Central memory CD8-positive, alpha-beta T cell (primary cell): ENCODE measurements at places on chromosomes 2 and 18.

GRCh38 chr18:8242151-8242696, 367.0 kb upstream of the RAB12 start:
- no peak for DNase-seq

DNA sequence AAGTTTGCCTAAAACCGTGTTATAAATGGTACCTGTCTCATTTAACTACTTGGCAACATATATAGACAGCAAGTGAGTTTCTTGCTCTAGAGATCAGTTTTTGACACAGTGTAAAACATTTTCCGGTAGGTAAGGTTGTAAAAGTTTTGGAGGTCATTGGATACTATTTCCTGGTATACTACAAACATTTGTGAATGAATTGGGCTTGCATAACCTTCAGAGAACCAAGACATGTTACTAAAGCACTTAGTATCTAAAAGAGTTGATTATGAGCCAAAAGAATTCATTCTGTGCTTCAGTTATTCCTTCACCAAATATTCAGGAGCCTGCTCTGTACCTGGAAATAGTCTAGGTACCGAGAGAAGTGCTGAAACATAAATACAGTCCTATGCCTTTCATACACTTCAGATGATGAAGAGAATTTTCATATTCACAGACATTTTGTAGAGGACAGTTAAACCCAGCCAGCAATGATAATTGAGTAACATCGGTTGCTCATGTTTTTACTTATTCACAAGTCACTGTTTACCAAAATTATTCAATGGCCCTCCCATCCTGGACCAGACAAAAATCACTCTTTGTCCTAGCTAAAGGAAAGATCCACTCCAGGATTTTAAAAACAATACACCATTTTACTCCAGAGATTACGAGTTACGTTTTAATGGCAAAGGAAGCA, 319.4 kb upstream of the RBMS1 start:
- no peak for DNase-seq

DNA sequence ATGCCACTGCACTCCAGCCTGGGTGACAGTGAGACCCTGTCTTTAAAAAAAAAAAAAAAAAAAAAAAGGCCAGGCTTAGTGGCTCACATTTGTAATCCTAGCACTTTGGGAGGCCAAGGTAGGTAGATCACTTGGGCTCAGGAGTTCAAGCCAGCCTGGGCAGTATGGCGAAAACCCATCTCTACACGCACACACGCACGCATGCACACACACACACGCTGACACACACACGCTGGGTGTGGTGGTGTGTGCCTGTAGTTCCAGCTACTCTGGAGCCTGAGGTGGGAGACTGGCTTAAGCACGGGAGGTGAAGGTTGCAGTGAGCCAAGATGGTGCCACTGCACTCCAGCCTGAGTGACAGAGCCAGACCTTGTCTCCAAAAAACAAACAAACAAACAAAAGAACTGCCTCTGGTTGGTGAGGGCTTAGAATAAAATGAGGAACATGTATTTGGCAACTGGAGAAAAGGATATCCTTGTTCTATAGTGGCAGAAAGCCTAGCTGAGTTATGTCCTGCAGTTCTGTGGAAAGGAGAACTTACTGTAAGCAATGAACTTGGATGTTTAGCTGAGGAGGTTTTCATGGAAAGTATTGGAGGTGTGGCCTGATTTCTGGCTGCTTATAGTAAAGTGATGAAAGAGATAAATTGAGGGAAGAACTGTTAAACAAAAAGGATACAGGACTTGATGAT, 34.0 kb downstream of the HAT1 start:
- no peak for DNase-seq

GRCh38 chr2:226216575-226216974, 583.0 kb downstream of the IRS1 start:
- DNase-seq = no peak

DNA sequence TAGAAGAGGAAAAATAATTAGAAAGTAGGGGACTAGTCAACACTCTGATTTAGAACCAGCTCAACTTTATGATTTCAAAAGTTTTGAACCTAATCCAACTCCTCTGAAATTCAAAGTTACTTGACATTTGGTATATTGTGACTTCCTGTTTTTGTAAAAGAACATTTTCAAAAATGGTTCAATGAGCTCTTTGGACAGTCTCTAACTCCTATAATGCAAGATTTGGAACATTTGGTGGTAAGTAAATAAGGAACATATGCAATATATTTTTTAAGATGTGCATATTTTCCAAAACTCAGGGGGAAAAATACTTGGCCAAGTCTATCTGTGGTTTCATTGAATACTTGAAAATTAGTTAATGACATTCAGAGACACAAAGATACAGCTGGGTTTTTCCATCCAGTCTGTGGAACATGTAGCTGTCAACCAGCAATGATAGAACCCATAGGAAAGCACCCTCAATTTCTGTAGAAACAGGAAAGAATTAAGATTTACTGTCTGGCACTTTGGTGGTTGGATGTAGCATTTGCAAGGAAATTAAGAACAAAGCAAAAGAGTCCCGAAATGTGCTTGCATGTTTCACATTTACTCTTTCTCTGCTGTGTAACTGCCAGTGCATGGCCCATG, 17.0 kb upstream of the ANKRD44 start:
- no peak for DNase-seq

- DNase-seq = no peak
These were observed 209.2 kb downstream of the GBX2 start for GRCh38 chr2:235958931-235959410.

DNA sequence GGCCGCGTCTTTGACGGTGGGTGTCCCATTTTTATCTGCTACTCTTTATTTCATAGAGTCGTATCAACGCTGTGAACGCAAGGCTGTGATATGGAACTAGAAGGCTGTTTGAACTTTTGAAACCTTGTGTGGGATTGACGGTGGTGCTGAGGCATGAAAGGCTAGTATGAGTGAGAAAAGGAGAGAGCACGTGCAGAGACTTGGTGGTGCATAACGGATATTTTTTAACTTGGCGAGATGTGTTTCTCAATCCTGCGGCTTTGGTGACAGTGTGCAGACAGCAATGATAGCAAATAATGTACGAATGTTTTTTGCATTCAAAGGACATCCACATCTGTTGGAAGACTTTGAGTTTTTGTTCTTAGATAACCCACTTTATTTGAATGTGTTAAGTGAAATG, 6.2 kb downstream of the HES6 start:
- DNase-seq = no peak

DNA sequence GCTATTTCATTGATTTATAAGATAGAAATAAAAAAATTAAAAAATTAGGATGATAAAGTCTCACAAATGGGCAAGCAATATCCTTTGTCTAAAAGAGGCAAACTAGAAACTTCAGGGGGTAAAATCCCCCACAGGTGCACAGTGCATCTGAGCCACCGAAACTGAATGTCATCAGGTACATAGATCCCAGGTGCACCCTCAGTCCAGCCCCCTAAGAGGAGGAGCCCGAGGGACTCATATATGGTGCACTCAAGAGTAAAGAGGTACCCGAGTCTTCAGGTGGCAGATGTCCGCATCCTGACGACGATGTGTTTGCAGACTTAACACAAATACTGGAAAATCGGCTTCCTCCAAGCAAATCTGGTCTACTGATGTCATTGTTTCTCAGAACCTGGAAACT, 11.3 kb downstream of the QPCT start:
- DNase-seq = no peak

DNA sequence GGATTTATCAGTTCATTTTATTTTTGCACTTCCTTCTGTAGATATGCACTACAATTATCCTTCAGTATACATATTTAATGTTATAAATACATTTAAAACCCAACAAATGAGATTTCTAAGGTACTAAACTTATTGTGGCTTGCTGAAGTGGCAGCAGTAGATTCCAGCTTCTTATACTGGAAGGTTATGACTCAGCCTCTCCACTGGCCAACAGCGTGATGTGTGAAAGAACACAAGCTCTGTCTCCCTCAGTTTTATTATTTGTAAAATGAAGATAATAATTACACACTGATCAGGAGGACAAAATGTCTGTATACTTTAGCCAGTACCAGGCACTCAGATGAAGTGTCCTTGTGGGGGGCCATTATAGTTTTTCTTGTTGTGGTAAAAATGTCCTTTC, 1147.1 kb downstream of the CNTNAP5 start:
- DNase-seq = no peak

DNA sequence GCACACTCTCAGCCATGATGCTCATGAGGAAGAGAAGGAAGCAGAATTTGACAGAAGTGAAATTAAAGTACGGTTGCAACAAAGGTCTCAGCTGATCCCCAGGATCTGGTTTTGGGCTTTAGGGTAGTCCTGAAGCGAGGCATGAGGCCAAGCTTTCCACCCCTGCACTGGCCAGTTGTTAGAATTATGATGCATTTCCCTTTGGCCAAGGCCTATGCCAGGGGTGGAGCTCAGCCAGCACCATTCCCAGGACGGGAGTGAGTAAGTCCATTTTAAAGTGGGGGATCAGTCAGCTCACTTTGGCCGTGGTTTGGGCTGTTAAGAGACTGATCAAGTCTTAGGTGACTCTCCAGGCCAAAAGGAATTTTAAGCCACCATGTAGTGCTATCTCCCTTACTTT, 314.5 kb upstream of the MMADHC start:
- DNase-seq = no peak

DNA sequence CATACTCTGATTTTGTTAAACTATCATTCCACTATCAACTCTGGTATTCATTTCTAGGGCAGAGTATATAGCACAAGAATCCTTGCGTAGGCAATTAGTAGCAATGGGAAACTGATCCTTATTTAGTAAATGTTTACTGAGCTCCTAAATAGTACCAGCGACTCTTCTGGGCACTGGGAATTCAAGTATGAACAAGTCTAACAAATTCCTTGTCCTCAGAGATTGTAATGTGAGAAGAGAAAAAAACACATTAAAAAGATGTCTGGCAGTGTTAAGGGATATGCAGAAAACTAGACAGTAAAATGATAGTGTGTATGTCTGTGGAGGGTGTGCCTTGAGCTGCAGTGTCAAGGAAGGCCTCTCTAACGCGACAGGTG, 721 bp downstream of the METTL5 start:
- no peak for DNase-seq

- DNase-seq = no peak
These were observed 28.2 kb upstream of the ATG16L1 start for GRCh38 chr2:233223059-233223894.

DNA sequence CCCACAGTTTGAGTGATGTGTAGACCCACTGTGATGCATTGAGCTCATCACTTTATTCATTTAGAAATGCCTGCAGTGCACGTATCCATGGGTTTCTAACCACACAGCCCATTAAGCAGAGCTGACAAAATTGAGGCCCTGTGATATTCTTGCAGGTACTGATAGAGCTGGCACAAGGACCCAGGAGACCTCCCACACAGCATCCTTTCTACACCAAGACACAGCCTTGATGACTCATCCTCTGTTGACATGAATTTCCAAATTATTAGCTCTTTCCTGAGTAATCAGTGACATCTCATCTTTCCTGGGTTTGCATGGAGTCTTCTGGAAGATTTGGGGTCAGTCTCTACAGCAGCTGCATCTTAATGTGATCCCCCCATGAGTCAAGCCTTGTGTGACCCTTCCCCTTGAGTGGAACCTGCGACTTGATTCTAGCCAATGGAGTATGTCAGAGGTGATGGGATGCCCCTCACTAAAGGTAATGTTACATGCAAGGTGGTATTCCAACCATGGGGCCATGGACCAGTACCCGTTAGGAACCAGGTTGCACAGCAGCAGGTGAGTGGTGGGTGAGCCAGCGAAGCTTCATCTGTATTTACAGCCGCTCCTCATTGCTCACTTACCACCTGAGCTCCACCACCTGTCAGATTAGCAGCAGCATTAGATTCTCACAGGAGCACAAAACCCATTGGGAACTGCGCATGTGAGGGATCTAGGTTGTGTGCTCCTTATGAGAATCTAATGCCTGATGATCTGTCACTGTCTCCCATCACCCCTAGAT, 181.1 kb upstream of the ARL4C start:
- DNase-seq = no peak

DNA sequence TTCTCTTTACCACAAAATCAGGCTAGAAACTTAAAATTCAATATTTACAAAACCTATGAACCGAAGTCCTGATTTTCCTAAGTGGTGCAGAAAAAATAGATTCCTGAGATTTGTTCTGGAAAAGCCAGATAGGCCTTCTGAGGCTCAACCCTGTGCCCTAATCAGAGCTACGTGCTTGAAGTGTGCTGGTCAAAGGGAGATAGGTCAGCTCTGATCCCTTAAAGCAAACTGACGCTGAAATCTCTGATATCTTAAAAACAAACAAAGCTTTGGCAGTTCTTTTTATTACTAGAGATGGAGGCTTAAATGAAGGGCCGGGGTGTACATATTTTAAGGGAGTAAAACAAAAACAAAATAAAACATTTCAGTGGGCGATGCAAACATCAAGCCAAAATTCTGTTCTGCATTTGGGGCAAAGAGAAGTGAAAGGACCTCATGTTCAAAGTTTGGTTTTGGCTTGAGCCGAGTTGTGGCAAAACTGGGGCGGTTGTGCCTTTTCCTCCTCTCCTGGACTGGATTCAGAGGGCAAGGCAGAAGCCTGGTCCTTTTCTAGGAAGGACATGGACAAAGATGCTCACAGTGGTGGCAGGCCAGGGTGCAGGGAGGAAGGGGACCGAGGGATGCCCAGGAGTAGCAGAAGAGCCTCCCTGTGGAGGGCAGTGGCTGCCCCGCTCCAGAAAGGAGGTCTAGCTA, 295.0 kb downstream of the CDCA7 start:
- DNase-seq = no peak

DNA sequence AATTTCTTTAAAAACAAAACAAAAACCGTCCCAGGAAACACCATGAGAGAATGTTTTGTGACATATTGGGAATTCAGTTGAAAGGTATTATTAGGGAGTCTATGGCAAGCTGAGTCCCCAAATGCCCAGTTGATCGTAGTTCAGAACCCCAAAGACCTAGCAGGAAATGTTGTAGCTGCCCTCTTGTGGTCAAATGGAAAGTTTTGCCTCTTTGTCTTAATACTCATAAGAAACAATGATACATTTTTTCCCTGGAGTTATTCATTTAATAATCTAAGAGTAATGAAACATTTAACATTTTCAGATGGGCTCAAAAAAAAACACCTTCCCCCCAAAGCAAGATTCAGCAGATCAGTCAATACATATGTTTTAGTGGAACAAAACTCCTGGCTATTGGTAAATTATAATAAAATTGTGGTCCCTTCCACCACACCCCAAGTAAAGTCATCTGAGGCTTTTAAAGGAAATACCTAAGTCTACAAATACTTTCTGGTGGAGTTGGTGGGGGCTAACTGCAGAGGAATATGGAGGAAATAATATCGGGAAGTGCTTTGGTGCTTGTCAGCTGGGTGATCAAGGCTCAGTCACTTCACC, 37.8 kb upstream of the EFEMP1 start:
- no peak for DNase-seq

- DNase-seq = no peak
These were observed 36.9 kb upstream of the RAB6D start for GRCh38 chr2:131400849-131401248.

DNA sequence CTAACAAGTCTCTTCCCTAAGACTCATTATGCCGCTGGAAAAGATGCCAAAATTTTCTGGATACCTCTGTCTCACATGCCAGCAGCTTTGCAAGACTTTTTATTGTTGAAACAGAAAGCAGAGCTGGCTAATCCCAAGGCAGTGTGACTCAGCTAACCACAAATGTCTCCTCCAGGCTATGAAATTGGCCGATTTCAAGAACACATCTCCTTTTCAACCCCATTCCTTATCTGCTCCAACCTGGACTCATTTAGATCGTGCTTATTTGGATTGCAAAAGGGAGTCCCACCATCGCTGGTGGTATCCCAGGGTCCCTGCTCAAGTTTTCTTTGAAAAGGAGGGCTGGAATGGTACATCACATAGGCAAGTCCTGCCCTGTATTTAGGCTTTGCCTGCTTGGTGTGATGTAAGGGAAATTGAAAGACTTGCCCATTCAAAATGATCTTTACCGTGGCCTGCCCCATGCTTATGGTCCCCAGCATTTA, 26.3 kb downstream of the DHRS9 start:
- no peak for DNase-seq
